NCI-H2081 (cell line): ENCODE measurements at places on chromosomes 5 and 9.

- no peak for DNase-seq
Measured at GRCh38 chr5:89276566-89277305, 393.8 kb upstream of the MEF2C start.

GRCh38 chr9:33446946-33447798, at the start of gene AQP3:
AQP3 (minus strand) TSS chr9:33447593; CDS start chr9:33447530, 63 bp downstream.
- peak; percentile 60 for DNase-seq

DNA sequence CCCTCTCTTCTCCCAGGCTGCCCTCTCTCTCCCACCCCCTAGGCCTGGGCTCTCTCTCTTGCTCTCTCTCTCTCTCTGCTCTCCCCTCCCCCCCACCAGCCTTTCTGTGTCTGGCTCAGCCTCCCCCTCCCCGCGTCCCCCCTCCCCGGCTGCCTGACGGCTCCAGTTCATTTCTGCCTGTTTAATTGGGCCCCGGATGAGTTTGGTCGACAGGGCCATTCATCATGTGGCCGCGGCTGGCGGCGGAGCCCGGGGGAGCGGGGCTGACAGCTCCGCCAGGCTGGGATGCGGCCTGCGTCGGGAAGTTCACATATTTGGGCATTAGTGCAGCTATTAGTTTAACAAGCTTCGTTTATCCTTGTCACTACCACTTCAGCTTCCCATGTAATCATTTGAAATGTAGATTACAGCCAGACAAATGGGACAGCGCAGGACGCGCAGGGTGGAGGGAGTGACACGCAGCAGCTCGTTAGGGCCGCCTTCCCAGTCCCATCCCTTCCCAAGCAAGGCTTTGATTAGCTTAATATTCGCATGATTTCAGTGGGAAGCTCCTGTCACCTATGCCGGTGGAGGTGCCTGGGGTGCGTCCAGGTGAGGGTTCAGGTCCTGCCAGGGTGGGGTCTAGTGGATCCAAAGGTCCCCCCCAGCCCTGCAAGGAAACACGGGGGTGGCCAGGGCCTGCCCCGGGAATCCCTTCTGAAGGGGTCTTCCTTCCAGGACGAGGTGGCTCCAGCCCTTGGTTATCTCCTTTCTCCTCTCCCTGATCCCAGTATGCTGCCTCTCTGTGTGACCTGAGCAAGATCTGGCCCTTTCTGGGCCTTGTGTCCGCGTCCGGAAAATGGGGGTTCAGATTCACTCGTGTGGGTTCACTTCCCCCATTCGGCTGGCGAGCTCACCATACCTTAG, 214.8 kb downstream of the PAX5 start:
- DNase-seq = no peak

GRCh38 chr9:126449725-126450667, 123.4 kb downstream of the MVB12B start:
- peak; percentile 67 for DNase-seq

DNA sequence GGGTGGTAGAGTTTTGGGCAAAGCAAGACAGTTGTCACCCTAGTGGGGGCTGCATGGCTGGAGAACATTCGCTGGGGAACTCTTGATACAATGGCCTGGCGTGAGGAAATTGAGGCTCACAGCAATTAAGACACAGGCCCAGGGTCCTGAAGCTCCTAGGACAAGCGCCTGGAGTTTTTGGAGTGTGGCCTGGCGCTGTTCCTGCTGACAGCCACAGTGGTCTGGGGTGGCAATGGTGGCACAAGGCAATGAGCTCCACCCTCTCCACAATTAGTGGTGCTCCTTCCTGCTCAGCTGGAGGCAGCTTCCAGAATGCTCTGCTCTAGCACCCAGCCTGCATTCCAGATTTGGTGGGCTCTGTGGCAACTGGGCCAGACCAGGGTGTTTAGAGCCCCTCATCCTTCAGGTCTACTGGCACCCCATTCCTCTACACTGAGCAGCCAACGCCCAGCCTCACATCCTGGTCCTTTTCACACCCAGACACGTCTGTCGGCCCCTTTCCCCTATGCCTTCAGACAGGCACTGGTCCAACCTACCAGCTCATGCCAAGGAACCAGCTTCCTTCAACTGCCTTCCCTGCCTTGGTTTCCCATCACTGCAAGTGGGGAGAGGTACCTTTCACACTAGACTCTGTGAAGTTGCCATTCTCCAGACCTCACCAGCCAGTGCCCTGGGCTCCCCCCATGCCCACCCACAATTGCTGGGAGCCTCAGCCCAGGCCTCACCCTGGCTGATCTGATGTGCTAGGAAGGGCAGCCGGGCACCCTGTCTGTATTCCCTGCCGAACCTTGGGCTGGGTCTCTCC, 138.1 kb upstream of the COL5A1 start:
- no peak for DNase-seq

DNA sequence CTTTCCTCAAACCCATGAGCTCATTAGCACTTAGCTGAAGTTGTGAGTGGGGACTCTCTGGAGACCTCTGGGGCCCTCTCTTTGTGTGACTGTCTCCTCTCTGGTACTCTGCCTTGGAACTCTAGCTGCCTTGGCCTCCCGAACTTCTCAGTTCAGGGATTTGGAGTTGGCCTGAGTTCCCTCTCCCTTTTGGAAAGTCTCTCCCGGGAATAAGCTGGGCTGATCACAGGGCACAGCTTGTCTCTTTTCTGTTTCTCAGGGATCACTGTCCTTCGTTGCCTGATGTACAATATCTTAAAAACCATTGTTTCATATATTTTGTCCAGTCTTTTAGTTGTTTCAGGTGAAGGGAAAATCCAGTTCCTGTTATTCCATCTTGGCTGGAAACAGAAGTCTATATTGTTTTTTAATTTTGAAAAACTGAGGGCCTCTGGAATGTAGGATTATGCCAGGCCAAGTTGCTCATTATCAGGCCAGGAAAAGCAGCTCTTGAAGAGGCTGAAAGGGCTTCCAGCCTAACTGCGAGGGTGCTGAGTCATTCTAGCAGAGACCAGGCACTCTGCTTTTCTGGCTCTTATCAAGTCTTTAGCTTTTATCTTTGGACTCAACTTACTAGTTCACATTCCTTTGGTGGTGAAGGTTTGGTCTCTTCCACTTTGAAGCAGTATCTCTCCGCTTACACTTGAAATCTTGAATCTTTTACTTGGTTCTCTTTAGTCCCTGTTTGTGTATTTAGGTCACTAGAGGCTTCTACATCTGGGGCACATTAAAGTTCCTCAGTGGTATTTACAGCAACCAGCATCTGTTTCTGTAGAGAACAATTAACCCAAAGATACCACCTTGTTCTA, 8.4 kb upstream of the RGS3 start:
- no peak for DNase-seq

DNA sequence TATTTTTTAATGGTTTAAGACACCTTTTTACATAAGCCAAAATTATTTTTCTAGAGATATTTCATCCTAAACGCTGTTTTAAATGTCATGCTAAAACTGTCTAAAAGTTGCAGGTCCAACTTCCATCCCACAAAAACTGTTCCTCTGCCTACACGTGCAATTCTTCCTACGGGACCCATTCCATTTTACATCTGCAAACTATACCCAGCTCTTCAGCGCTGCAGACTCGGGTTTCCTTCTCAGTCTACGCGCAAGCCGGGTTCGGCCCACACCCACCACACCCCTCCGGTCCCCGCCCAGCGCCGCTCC, 8.7 kb downstream of the RANBP6 start:
- no peak for DNase-seq

- no peak for DNase-seq
Measured at GRCh38 chr5:153460421-153460820, 30.0 kb upstream of the GRIA1 start.

- no peak for DNase-seq
Measured at GRCh38 chr9:29564564-29564963, 1991.3 kb upstream of the C9orf72 start.

GRCh38 chr5:146877178-146877681, 1.3 kb downstream of the PPP2R2B start:
- no peak for DNase-seq

- no peak for DNase-seq
Measured at GRCh38 chr5:31661257-31661656, 22.3 kb downstream of the PDZD2 start.

DNA sequence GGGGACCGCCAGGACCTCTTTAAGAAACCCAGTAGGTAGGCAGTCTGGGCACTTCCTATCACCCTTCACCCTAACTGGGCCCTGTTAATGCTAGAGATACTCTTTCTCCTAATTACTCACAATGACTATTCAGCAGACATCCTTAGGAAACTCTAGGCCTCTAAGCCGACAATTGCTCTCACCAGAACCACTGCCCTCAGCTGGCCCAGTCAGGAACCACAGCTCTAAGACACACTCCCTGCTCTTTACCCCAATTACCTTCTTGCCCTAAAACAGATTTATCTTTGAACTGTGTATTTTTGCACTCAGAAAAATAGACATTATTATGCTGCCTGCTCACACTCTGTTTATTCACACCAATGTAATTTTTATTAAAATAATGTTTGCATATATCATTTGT, 432.6 kb upstream of the SLC30A5 start:
- no peak for DNase-seq

DNA sequence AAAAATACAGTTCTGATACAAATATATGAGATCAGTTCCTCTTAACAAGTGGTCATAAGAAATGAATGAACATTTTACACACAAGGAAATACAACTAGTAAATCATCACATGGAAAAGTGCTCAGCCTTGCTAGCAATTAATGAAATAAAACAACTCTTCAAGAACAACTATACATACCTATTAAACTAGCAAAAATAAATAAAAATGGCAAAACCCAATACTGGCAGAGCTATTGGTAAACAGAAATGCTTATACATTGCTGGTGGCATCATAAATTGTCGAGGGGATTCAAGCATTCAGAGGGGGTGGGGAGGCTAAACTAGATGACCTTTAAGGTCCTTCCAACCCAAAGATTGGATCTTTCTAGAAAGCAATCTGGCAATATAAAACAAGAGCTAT, 5.9 kb upstream of the FRRS1L start:
- DNase-seq = no peak

- DNase-seq = no peak
Measured at GRCh38 chr9:626596-626995, 214.9 kb upstream of the DMRT1 start.

- DNase-seq = no peak
Measured at GRCh38 chr5:36397901-36398536, 96.3 kb upstream of the RANBP3L start.

- no peak for DNase-seq
Measured at GRCh38 chr5:64766941-64767340, 1.6 kb downstream of the SREK1IP1 start.

GRCh38 chr5:111016801-111017200, 54.7 kb upstream of the TSLP start:
- DNase-seq = no peak

DNA sequence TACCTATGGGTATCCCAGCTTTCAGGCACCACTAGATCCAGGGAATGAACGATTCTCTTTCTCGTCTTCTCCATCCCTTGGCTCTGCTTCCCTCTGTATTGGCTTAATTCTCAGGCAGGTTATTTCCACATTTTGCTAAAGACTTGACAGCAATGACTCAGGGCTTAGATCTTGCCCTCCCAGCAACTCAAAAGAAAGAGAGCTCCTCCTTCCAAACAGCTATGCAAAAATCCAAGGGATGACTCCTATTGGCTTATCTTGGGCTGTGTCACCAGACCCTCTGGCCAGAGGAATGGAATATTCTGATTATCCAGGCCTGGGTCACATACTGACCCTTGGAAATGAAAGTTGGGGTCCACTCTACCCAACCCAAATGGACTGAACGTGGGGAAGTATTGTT, 270.2 kb downstream of the NTRK2 start:
- no peak for DNase-seq

DNA sequence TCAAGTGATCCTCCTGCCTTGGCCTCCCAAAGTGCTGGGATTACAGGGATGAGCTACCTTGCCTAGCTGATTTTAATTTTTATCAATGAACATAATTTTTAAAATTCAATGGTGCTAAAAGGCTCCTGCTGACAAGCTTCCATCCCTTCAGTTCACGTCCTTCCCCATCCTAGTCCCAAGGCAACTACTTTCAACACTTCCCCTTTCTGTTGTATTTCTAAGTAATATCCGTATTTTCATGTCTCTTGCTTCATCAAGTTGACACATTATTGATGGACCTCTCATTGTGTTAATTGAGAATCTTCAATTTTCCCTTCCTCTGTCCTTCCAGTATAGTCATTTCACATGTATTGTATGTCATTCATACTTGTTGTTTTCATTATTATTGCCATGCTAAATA, 93.8 kb upstream of the RASGRF2 start:
- DNase-seq = no peak

DNA sequence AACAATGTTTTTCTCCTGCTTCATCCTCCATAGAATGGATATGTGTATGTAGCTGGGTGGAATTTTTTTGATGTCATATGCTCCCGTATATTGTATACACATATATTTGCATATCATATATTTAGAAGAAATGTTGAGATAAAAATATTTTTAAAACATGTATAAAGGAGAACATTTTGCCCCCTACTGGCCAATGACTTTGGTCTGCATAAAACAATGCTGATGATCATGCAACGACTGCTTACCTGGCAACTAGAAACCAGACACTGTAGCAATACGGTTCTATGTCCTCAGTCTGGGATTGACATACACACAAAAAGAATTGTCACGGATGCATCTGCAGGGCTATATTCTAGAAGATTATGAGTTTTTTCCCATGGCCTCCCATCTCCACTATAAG, 503.6 kb downstream of the ELAVL2 start:
- DNase-seq = peak; percentile 16

DNA sequence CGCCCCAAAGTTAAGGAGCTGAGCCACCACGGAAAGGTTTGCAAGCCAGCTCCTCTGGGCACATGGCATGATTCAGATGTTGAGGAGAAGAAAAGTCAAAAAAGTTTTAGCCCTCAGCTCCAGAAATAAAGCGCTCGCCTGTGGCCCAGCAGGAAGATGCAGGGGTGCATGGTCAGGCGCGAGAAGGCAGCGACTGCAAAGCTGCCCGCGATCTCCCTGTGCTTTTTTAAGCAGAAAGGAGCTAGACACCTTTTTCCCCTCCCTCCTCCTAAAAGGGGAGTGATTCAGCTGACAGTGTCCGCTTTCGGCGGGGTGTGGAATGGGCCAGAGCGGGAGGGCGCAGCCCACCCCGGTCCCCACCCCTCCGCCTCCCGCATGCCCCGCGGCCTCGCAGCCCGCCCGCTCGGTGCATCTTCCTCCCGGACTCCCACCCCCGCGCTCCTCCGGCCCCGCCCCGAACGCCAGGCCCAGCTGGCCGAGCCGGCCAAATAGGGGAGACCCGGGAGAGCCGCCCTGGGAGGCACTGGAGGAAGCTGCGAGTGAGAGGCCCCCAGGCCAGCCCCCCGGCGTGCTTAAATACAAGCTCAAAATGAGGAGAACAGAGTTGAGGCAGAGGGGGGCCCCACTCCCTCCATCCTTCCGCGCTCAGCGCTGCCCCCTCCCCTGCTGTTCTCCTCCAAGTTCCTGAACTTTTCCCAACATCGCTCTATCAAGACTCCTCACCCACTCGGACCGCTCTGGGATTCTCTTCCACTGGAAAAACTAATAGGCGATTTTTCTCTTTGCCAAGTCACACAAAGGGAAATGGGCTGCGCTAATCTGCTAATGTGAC, at the start of gene ADAMTS12:
Gene ADAMTS12 (minus strand): TSS at position 203 of the 832 bp plus-strand sequence. CDS start 134 bp downstream, at position 69.
- DNase-seq = no peak

GRCh38 chr9:70409800-70410199, 4.7 kb downstream of the KLF9 start:
- no peak for DNase-seq

GRCh38 chr5:34604119-34604675, 51.9 kb upstream of the RAI14 start:
- DNase-seq = no peak
